ENCODE measurements at places on chromosomes 12 and 14. TPM values are rescaled to one million over a fixed set of nuclear protein-coding genes. Genes with fewer than 3 reads are reported as not detected.

The COCH gene
- 29.0 TPM for total RNA-seq

The RARG gene
- 0.27 TPM for total RNA-seq

The ARID2 gene
- 45.5 TPM for total RNA-seq

The PRKD1 gene
- total RNA-seq, result 0.54 TPM

The SYCP3 gene
- total RNA-seq, result not detected

The GALNT4 gene
- total RNA-seq, result 0.98 TPM

The GUCY2C gene
- not detected for total RNA-seq

The PLBD1 gene
- 0.32 TPM for total RNA-seq

The GLI1 gene
- total RNA-seq, result 2.3 TPM
